ENCODE measurements at places on chromosomes 5 and 9.
A peak's percentile ranks its signal among the peaks of the same experiment; 100 is the strongest.

GRCh38 chr5:33801292-33801691, 90.5 kb downstream of the ADAMTS12 start:
- DNase-seq: no peak

DNA sequence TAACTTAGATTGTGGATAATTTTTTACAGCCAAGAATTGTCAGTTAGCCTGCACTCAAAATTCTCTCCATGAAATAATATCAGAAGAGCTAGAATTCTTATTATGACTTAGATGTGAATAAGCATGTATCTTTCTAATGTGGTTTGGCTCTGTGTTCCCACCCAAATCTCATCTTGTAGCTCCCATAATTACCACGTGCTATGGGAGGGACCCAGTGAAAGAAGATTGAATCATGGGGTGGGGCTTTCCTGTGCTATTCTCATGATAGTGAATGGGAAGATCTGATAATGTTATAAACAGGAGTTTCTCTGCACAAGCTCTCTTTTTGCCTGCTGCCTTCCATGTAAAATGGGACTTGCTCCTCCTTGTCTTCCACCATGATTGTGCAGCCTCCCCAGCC, 176.8 kb downstream of the MAT2B start:
- no peak for DNase-seq

- peak; percentile 75 for DNase-seq
Observed at GRCh38 chr5:135438636-135439221, 8.4 kb downstream of the DCANP1 start.

- peak; percentile 77 for DNase-seq
Observed at GRCh38 chr5:180785794-180786221, 16.8 kb downstream of the MGAT1 start.

- DNase-seq: no peak
Observed at GRCh38 chr5:181118369-181118768, 12.6 kb downstream of the OR2V1 start.

GRCh38 chr5:176797456-176798050, 12.8 kb upstream of the UNC5A start:
- DNase-seq: no peak

- DNase-seq: no peak
Observed at GRCh38 chr9:73640971-73641370, 489.3 kb downstream of the ANXA1 start.

GRCh38 chr9:34437006-34437925, 21.1 kb downstream of the FAM219A start:
- no peak for DNase-seq

DNA sequence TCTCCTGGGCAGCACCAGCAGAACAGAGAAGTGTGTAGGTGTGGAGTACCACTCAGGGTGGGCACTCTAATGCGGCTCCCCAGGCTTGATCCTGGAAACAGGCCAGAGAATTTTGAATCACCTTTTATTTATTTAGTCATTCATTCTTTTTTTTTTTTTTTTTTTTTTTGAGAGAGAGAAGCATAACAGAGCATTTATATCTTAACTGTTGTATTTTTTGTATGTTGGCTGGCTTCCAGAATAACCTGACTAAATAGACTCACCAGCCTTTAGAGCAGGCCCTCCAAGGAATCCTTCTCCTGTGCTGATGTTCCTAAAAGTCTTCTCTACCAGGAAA, 153.4 kb downstream of the PIK3R1 start:
- no peak for DNase-seq

GRCh38 chr9:115396071-115396529, 278.1 kb upstream of the TNC start:
- no peak for DNase-seq

GRCh38 chr5:127316011-127316410, 25.4 kb downstream of the MEGF10 start:
- DNase-seq: no peak

GRCh38 chr5:134063188-134063820, 51.2 kb upstream of the TCF7 start:
- DNase-seq: no peak

DNA sequence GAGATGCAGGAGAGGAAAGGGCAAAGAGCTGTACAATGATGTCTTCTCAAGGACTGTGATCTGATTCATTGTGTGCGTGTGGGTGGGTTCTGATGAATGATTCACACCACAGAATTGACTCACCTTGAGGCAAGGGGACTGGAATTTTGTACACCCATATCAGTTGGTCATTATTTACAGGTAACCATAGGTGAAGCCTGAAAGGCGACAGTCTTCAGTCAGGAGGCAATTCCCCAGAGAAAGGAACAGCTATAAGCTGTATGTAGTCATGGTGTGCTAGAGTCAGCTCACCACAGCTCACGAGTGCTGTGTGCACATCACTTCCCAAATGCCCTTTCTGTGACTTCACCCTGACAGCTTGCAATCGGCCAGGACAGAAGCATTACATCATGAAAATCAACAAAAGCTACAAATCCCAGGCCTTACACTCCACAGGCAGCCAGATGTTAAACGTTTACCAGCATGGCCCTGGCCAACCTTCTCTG, 87.6 kb upstream of the RPS23 start:
- no peak for DNase-seq

DNA sequence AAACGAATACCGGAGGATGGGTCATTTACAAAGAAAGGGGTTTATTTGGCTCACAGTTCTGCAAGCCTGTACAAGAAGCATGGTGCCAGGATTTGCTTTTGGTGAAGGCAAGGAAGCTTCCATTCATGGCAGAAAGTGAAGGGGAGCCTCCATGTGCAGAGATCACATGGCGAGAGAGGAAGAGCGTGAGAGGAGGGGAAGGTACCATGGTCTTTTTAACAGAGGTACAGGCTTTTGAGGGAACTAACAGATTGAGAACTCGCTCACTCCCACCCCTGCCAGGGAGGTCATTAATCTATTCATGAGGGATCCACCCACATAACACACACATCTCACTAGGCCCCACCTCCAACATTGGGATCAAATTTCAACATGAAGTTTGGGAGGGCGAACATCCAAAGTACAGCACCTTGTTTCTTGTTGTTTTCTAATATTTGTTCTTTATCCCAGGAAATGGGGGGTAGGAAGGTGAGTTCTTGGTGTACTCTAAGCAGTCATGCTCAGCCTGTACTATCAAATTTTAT, 18.5 kb downstream of the TMC1 start:
- no peak for DNase-seq

DNA sequence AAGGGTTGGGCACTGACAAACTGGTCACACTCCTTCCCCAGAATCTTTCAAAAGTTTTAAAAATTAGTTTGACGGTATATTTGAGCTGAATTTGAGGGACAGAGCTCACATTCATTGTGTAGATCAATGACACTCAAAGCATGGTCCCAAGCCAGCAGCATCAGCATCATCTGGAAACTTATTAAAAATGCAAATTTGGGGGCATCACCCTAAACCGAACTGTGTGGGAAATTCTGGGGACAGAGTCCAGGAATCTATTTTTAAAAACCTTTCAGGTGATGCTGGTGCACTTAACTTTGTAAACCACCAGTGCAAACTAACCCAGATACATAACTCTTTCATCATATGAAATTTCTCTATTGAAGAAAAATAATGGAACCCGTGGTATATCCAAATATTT, 58.1 kb upstream of the MTAP start:
- DNase-seq: no peak

DNA sequence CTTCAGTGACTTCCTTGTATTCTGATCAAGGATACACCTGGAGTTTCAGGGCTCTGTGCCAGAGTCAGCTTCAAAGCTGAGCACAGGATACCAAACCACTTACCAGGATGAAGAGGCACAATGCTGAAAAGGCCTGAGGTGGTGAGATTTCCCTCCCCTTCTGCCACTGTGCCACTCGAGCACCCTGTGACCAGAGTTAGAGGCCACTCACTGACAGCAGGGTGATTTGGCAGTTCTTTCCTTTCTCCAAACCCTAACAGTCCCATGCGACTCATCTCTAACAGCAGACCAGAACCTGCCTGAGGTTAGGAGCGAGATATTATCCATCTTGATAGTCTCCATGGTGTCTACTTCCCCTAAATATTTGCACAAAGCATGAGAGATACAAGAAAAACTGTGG, 1.8 kb downstream of the PLGRKT start:
- DNase-seq: no peak

GRCh38 chr9:23611869-23612268, 214.2 kb downstream of the ELAVL2 start:
- DNase-seq: no peak

DNA sequence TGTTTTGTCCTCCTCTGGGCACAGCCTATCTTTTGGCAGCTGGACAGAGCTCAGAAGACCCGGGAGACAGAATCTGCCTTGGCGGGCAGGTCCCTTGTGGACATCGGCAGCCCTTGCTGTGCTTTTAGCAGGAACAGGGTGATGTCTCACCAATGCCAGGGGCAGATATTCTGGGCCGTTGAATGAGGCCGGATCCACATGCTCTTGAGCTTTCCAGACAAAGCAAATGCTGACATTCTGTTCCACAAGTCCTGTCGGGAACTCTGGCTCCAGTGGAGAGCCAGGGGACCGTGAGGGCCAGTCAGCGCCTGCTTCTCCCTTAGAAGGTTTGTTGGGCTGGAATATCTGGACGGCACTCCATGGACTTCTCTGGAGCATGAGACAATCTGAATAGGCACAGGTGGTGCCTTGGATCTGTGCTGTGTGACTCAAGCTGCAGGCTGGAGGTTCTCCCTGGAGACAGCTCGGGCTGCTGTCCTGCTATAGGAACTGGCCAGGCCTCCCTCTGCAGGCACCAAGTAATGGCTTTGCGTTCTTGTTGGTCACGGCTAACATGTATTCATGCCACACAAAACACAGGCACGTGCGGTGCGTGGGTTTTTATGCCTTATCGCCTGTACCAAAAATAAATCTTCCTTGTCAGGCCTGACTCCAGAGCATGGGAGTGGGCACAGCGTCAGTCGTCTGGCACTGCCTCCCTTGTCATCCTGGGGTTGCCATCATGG, 80.3 kb downstream of the GADD45G start:
- no peak for DNase-seq

GRCh38 chr9:129610473-129611306, 10.2 kb downstream of the C9orf50 start:
- DNase-seq: no peak

DNA sequence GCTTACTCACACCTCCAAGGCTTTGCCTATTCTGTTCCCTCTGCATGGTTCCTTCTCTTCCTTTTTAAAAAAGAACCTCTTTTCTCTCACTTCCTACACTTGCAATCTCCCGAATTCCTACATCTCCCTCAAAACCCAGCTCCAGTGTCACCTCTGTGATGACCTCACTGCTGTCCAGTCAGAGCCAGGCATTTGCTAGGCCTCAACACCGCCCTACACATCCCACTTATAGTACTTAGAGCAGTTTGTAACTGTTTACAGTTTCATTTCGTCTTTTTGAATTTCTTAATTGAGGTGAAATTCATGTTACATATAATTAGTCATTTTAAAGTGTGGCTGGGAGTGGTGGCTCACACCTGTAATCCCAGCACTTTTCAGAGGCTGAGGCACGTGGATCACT, 30.8 kb downstream of the CD14 start:
- no peak for DNase-seq

GRCh38 chr5:89270901-89271300, 387.9 kb upstream of the MEF2C start:
- no peak for DNase-seq

DNA sequence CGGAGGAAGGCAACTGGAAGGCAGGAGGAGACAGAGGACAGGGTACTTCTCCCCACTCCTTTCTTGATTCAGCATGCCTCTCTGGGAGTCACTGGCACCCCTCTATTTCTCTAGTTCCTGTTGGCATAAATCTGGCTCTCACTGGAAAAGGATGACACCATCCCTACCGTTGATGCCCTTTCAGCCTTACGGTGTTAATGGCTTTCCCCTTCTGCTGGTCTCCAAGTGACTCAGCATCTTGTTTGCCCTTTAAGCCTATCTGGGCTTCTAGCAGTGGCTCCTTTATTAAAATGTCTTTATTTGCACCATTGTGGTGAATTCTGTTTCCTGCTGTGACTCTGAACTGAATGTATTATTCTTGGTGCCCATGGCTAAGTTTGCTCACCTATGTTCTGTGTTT, 227.3 kb upstream of the GLRA1 start:
- no peak for DNase-seq

DNA sequence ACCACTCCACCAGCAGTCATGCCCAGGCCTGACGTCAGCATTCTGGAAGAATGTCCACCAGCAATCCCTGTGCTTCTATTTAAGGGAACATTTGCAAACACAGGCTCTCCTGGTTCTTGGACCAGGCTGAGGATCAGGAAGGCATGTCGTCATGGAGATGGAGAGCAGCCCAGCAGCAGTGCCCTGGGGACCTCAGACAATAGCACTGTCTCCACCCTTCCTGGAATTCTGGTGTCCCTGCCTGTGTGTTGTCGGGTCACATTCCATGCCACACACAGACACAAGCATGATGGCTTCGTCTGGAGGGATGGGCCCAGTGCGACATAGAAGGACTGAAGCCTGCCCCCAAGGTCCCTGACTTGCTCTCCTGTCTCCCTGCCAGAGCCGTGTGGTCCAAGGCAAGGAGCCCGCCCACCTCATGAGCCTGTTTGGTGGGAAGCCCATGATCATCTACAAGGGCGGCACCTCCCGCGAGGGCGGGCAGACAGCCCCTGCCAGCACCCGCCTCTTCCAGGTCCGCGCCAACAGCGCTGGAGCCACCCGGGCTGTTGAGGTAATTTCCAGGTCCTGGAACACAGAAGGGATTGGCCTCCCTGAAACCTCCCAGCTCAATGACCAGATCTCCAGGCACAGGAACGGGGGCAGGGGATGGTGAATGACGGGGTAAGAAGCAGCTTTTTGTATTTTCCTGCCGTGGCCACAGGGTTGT, 43.8 kb downstream of the STOM start:
- DNase-seq: peak; percentile 99

GRCh38 chr9:93130861-93131481, 3.1 kb downstream of the NINJ1 start:
- no peak for DNase-seq

GRCh38 chr9:108654566-108654965, 201.2 kb downstream of the ACTL7B start:
- DNase-seq: no peak

DNA sequence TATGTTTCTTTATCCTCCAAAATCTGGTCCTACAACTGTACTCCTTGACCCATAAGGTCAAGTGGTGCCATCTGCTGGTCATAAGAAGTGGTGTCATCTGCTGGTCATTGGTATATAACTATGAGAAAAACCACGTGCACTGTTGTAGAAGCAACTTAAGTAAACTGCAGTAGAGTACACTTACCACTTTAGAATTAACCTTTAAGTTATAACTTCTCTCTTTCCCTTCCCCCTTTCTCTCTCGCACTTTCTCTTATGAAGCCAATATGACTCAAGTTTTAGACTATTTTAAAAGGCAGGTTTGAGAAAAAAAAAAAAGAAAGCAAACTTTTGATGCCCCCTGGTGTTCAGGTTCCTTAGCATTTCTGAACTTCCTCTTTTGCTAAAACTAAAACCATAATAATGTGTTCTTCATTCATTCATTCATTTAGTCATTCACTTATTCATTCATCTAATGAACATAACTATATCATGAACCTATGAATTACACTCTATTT, 12.8 kb upstream of the MTAP start:
- no peak for DNase-seq

GRCh38 chr5:116626272-116626723, 51.7 kb upstream of the SEMA6A start:
- DNase-seq: no peak

- DNase-seq: no peak
Observed at GRCh38 chr5:93567424-93567823, 13.6 kb downstream of the NR2F1-AS1 start.
